ENCODE measurements at places on chromosomes 2 and 18. TPM values are rescaled to one million over a fixed set of nuclear protein-coding genes. Genes with fewer than 3 reads are reported as not detected.

- no peaks in the 10 kb centered on the region for H3K27me3 ChIP-seq
- no peak overlapping the region for H3K4me3 ChIP-seq
- peaks cover 79% of the 10 kb centered on the region for H3K4me1 ChIP-seq
- peaks cover 14% of the 10 kb centered on the region for H3K36me3 ChIP-seq
- no peak for DNase-seq
- H3K27ac ChIP-seq: peak overlapping the region; percentile 14
These were observed 4.9 kb downstream of the MAP3K2 start for GRCh38 chr2:127382831-127383230.

The CREG2 gene
- not detected for total RNA-seq

The NOSTRIN gene
- not detected for total RNA-seq

DNA sequence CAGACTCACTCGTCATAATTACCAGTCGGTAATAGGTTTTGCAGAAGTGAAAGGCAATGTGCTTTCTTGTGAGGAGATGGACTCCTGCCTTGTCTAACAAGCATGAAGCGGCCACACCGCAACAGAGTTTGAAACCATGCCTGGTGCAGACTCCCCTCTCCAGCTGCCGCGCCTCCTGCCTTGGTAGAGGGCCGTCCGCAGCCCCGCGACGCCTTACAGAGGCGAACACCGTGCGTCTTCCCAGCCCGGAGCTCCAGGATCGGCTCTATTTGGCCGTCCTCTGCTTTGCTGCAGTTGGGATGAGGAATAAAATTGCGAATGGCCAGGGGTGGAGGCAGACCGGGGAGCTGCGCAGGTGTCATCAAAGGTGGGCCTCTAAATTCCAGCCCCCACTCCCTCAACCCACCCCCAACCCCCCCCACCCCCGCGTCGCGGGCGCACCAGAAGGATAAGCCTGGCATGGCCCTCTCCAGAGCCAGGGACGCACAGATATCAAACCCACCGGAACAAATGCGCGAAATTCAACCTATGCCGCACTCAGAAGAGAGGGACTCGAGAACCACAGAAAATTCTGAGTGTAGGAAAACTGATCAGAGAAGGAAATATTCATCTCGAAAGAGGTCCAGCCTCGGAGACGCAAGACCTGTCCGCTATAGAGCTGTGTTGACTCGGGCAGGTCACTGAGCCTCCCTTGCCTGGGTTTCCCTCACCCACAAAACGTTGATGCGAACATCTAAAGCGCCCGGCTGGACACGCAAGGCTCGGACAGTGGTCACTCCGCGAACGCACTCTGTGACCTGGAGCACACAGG, 1.1 kb downstream of the TRABD2A start:
- H3K4me1 ChIP-seq: peaks cover 66% of the 10 kb centered on the region
- H3K27me3 ChIP-seq: no peaks in the 10 kb centered on the region
- peak; percentile 57 for DNase-seq
- peak overlapping the region; percentile 82 for H3K4me3 ChIP-seq
- H3K36me3 ChIP-seq: peaks cover 13% of the 10 kb centered on the region

The SGPP2 gene
- 9.4 TPM for total RNA-seq

The ALPI gene
- not detected for total RNA-seq

- peaks cover 23% of the 10 kb centered on the region for H3K4me1 ChIP-seq
- H3K4me3 ChIP-seq: no peak overlapping the region
These were observed 108.6 kb downstream of the CERS6 start for GRCh38 chr2:168564641-168565040.

DNA sequence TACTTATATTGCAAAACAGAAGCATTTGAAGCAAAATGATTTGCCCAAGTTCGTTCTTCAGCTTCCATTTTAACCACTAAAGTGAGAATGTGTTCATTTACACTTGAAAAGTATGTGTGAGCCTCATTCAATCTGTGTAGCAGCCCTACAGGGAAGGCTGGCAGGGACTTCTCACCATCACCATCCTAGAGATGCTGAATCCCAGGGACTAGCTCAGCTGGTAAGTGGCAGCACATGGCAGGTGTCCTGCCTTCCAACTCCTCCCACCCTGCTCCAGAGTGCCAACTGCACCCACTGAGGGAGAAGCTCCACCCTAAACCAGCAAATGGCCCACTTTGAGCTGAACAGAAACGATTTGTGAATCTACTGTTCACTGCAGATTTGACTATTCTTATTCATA, 91.5 kb downstream of the EN1 start:
- H3K4me3 ChIP-seq: no peak overlapping the region
- H3K27ac ChIP-seq: no peak overlapping the region
- H3K4me1 ChIP-seq: no peaks in the 10 kb centered on the region
- no peaks in the 10 kb centered on the region for H3K36me3 ChIP-seq

DNA sequence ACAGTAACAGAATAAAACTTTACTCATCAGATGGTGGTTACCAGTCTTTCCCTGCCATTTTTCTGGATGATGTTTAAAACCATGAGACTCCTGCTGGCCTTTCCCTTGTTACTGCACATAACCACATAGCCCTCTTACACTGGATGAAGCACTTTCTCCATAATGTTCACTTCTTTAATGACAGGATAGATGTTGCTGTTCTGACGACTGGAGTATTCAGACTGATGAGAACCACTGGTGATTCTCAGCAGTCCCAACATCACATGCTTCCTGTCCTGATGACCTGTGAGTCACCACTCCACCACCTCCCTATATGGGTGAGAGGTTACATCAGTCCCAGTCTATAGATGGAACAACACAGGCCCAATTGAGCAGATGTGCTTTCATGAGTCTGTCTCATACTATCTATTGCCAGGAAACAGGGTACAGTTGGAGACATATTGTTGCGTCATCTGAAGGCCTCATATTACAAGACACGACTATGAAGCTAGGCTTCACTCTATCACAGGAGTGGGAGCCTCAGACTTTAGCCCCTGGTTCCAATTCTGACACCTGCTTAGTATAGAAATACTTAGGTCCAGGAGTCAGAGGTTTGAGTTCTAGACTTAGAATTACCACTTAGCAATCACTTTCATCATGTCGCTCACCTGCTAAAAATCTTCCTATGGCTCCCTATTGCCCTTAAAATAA, 145.7 kb upstream of the KLF7 start:
- H3K27ac ChIP-seq: peak overlapping the region; percentile 96
- peak overlapping the region; percentile 13 for H3K4me3 ChIP-seq
- DNase-seq: peak; percentile 74
- H3K4me1 ChIP-seq: peaks cover 32% of the 10 kb centered on the region
- no peaks in the 10 kb centered on the region for H3K27me3 ChIP-seq

The SPOPL gene
- 10.8 TPM for total RNA-seq

DNA sequence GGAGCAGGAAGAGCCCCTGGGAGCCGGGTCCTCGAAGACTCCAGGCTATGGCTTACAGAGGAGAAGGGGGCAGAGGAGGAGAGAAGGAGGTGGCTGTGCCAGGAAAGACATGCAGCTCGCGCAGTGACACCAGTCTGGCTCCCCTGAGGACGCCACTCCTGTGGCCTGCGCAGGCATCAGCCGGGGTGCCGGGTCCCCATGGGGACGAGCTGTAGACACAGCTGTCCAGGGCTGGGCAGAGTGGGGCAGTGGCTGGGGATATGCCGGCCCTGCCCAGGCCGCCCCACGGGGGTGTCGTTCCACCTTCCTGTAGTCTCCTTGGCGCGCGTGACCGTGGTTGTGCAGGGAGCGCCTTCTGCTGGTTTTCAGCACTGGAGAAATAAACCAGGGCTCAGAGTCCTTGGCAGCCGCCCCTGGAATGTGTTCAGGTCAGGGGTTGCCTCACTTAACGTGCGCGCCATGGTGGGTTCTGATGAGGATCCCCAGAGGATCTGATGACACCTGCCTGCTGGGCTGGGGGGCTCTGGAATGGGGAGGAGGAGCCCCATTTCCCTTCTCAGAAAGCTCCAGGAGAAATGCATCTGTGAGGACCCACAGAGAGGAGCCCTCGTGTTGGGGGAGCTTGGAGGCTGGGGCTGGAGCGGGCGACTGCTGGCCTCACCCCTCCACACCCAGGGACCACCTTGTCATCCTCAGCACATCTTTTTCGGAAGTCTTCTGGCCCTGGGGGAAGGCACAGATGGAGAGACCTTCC, 26.7 kb downstream of the RAMP1 start:
- no peaks in the 10 kb centered on the region for H3K36me3 ChIP-seq
- no peaks in the 10 kb centered on the region for H3K27me3 ChIP-seq
- no peak overlapping the region for H3K4me3 ChIP-seq
- no peaks in the 10 kb centered on the region for H3K4me1 ChIP-seq
- no peak overlapping the region for H3K27ac ChIP-seq

DNA sequence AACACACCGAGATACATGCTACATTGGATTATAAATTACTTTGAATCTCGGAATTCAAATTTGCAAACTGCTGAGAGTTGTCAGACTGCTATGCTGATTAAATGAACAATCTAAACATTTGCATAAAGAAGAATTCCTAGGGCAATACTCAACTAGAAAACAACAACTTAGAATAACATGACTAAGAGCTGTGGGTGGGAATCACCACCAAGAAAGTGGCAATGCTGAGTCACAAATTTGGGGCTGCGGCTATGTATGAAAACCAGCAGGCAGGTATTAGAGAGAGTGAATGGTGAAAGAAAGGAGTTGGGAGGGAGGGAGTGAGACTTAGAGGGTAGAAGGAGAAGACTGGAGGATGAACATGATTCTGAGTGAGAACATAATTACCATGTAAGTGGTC, 559.5 kb downstream of the PIK3C3 start:
- no peak overlapping the region for H3K27ac ChIP-seq
- H3K4me3 ChIP-seq: no peak overlapping the region
- H3K27me3 ChIP-seq: no peaks in the 10 kb centered on the region
- H3K36me3 ChIP-seq: no peaks in the 10 kb centered on the region
- no peak for DNase-seq

GRCh38 chr2:197163712-197164140, 146.9 kb downstream of the ANKRD44 start:
- H3K4me3 ChIP-seq: no peak overlapping the region
- no peak for DNase-seq
- H3K27me3 ChIP-seq: no peaks in the 10 kb centered on the region

DNA sequence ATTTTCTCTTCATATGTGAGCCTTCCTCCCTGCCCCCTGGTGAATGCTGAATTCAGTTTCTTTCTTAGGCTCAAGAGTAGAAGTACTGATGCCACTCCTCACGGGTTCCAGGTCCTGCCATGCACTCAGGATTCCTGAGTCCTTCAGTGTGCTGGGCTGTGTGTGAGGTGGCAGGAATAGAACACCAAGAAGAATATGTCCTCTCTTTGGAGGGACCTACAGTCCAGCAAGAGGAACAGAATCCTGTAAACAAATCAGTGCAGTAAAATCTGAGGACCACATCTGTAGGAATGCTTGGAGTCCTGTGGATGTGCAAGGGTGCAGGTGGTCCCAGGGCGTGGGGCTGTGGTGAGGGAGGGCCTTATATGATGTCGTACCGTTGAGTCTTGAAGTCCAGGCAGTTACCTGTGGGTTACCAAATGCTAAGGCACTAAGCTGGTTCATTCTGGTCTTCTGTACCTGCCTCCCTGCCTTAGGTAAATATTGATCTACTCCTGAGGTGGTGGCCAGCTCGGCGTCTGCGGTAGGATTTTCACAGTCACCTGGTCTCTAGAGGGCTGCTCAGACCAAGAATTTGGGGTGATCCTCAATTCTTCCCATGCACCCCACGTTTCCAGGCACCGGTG, 5.5 kb downstream of the ASAP2 start:
- no peak overlapping the region for H3K27ac ChIP-seq
- no peaks in the 10 kb centered on the region for H3K36me3 ChIP-seq
- H3K4me3 ChIP-seq: no peak overlapping the region
- H3K4me1 ChIP-seq: peaks cover 4% of the 10 kb centered on the region
- H3K27me3 ChIP-seq: peaks cover 38% of the 10 kb centered on the region

The UBE2F gene
- total RNA-seq: 59.2 TPM

- no peaks in the 10 kb centered on the region for H3K27me3 ChIP-seq
- no peaks in the 10 kb centered on the region for H3K4me1 ChIP-seq
- no peak overlapping the region for H3K4me3 ChIP-seq
- no peak overlapping the region for H3K27ac ChIP-seq
These were observed 111.1 kb upstream of the SPOPL start for GRCh38 chr2:138390316-138390945.

DNA sequence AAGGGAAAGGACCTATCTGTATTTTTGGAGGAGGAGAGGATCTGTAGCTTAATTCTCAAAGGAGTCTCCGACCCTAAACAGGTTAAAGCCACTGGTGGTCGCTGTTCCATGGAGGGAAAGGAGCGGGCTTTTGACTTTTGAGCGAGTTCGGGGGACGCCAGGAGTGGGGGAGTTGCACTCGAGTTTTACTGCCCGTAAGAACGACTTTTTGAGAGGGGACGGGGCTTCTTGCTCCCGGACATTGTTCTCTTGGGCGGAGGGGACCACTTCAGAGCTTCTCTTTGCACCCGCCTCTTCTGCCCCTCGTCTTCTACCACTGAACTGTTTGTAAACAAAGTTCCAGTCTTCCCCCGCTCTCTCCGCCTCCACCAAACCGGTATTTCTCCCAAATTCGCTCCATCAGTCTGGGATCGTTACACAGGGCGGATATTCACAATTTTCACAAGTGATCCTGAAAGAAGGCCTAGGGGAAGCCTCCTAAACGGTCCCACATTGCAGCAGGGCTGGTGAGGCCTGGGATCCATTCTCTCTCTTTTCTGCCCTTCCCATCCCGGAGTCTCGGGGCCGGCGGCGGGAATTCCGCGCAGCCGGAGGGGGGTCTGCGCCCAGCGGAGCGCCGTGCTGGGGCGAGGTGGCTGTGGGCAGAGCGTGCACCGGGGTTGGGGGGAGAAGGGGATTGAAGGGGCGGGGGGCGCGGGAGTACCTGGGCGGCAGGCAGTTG, 6.6 kb downstream of the DLX2 start:
- no peaks in the 10 kb centered on the region for H3K36me3 ChIP-seq
- H3K4me3 ChIP-seq: peak overlapping the region; percentile 69
- H3K4me1 ChIP-seq: peaks cover 42% of the 10 kb centered on the region
- peaks cover 61% of the 10 kb centered on the region for H3K27me3 ChIP-seq

GRCh38 chr2:138760676-138761075, 19.5 kb downstream of the NXPH2 start:
- H3K4me1 ChIP-seq: no peaks in the 10 kb centered on the region
- H3K36me3 ChIP-seq: no peaks in the 10 kb centered on the region
- no peak for DNase-seq

- no peak overlapping the region for H3K27ac ChIP-seq
- H3K4me1 ChIP-seq: no peaks in the 10 kb centered on the region
- H3K36me3 ChIP-seq: no peaks in the 10 kb centered on the region
- no peaks in the 10 kb centered on the region for H3K27me3 ChIP-seq
- no peak overlapping the region for H3K4me3 ChIP-seq
These were observed 190.6 kb downstream of the TDRD15 start for GRCh38 chr2:21314322-21314835.

DNA sequence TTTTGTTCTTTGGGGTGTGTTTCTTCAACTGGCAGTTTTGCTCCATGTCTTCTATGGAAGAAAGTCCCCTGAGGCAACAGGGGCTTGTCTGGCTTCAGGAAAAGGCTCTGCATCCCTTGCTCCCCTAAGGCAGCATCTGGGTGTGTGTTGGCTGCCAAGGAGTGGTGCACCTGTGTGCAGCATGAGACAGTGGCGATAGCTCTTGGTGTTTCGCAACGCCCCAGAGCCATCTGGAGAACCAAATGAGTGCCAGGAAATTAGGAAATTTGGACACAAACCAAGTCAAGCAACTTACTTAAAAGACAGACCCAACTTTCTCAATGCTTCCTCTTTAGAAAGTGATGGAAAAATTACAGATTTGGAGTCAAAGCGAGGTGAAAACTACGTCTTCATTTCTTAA, 1044.4 kb upstream of the CNTNAP5 start:
- H3K27me3 ChIP-seq: no peaks in the 10 kb centered on the region
- H3K36me3 ChIP-seq: no peaks in the 10 kb centered on the region
- no peak overlapping the region for H3K4me3 ChIP-seq
- H3K27ac ChIP-seq: no peak overlapping the region
- H3K4me1 ChIP-seq: no peaks in the 10 kb centered on the region
- DNase-seq: no peak

- no peaks in the 10 kb centered on the region for H3K27me3 ChIP-seq
- no peaks in the 10 kb centered on the region for H3K36me3 ChIP-seq
- no peak overlapping the region for H3K27ac ChIP-seq
- H3K4me3 ChIP-seq: no peak overlapping the region
- DNase-seq: no peak
These were observed 491.8 kb downstream of the XIRP2 start for GRCh38 chr2:167380094-167380493.

Data from activated CD4-positive, alpha-beta T cell treated with anti-CD3 and anti-CD28 coated beads for 36 hours (primary cell).